Ovary (tissue), 10 donors: ENCODE measurements at places on chromosomes 6 and 20.

- DNase-seq: no peak
Measured at GRCh38 chr6:112173221-112173804, 81.1 kb downstream of the LAMA4 start.

- DNase-seq: no peak
Measured at GRCh38 chr20:61690993-61691838, 374.5 kb downstream of the TAF4 start.

DNA sequence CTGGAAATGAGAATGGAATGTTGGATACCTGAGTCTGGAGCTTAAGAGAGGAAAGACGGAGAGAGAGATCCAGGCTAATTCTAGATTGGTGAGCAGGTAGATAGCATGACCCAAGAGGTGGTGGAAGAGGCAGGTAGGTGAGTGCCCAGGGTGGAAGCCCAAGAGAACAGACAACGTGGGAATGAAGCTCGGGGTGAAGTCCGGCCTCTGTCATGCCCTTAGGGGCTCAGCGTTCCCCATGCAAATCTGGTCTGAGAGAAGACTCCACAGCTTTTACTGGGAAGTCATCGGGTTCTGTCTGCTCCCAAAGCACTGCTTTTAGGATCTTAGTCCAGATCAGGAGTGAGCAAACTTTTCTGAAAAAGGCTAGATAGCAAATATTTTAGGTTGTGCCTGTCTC lies 3.6 kb downstream of the NELFCD start:
- no peak for DNase-seq

- DNase-seq: no peak
Measured at GRCh38 chr6:43967719-43968091, 159.5 kb downstream of the MRPL14 start.

- DNase-seq: no peak
Measured at GRCh38 chr6:14857501-14857900, 388.4 kb upstream of the JARID2 start.

GRCh38 chr6:117585647-117586046 lies 16.7 kb downstream of the GOPC start:
- no peak for DNase-seq

DNA sequence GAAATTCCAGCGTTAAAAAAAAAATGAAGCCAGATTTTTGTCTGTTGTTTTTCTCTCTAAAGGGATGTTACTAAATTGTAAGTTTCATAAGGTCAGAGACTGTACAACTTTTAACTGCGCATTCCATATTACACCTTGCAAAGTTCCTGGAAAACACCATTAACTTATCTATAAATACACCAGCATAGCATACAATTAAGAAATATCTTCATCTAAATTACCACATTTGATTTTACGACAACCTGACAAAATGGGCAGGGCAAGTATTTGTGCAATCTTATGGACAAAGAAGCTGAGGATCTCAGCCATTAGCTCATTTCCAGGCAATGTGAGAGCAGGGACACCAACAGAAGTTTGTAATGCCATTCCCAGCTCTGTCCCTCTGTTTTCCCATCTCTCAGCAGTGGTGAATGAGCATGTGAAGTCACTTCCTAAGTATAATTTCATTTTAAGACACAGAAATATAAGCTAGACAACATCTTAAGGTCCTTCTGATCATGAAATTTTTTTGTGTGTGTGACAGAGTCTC lies 12.9 kb upstream of the GCM1 start:
- no peak for DNase-seq

DNA sequence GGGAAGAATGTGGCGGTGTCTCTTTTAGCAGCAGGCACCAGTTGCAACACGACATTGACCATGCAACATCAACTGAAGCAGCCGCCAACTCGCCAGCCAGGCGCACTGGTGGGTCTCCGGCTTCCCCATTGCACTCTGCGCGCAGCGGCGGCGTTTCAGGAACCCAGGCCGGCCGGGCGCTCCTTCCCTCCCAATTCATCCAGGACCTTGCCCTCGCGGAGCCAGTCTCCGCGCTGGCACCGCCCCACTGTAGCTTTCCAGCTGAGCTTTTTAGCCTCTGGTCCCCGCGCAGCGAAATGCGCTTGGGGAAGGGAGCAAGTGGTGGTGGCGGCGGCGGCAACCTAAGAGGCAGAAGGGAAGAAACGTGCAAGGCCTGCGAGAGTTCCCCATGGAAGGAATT lies 297.9 kb upstream of the RIMS1 start:
- DNase-seq: no peak

DNA sequence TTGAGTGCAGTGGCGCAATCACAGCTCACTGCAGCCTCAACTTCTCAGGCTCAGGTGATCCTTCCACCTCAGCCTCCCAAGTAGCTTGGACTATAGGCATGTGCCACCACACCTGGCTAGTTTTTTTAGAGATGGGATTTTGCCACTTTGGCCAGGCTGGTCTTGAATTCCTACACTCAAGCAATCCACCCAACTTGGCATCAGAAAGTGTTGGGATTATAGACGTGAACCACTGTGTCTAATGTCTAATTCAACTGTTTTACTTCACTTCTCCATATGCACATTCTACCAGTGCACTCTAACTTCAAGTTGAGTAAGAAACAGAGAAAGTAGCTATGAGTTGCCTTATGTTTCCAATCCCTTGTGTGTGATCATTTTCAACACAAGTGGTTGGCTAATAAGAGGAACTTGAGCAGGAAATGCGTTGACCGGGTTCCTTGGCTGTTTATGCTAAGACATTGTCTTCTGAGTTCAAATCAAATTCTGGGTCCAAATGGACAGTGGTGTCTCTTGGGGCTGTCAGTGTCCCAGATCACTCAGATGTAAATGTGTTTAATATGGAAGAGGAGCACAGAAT lies 23.9 kb downstream of the ZNF337 start:
- DNase-seq: no peak

DNA sequence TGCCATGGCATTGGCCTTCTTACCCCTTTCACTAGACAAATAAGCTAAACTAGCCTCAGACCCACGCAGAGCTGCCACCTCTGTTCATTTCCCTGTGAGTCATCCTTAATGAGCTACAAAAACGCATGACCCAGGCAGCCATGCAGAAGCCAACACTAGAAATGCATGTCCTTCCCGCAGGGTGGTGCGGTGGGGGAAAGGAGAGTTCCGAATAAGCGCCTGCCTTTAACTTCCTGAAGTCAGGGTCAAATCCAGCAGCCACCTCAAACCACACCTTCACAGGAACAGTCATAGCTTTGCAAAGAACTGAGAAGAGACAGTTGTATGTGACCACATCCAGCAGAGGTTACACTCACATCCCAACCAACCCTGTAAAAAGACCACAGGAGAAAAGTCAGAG lies 40.4 kb downstream of the IRF4 start:
- no peak for DNase-seq

GRCh38 chr20:10854976-10855375 lies 181.2 kb upstream of the JAG1 start:
- no peak for DNase-seq

DNA sequence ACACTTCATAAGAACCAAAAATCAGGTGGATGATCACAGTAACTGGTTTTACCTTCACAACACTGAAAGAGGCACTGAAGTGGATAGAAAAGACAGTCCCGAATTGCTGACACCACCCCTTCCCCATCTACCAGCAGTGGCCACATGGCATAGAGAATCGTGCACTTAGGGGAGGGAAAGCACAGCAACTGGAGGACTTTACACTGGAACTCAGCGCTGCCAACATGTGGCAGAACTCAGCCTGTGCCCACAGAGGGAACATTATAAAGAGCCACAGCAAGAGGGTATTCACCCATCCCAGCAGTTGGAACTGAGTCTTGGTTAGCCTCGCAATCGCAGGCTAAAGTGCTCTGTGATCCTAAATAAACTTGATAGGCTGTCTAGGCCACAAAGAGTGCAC lies 6.5 kb upstream of the KIAA1586 start:
- DNase-seq: no peak

- DNase-seq: no peak
Measured at GRCh38 chr20:20783450-20783849, 71.0 kb upstream of the RALGAPA2 start.

DNA sequence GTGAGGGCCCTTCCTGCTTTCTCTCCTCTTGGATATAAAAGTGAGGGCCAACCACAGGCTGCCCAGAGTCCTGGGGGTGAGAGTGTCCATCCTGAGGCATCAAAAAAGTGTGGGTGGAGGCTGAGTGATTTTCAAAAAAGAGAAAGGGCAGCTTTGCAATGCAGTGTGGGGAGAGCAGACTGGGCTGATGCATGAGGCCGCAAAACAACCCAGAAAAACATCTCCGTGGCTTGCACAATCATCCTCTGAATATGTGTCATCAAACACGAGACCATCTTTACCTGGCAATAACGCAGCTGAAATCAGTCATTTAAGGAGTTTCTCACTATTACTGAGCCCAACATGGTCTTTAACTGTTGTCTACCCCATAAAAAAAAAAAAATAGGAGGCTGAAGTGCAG lies 191.2 kb upstream of the SOX4 start:
- DNase-seq: peak; percentile 45

GRCh38 chr6:56714982-56715456 lies 72.3 kb upstream of the DST start:
- DNase-seq: no peak

GRCh38 chr6:28948782-28949486 lies 25.1 kb upstream of the TRIM27 start:
- no peak for DNase-seq
